Caco-2 (cell line): ENCODE measurements at places on chromosomes 1 and 21.
A peak's percentile ranks its signal among the peaks of the same experiment; 100 is the strongest.

DNA sequence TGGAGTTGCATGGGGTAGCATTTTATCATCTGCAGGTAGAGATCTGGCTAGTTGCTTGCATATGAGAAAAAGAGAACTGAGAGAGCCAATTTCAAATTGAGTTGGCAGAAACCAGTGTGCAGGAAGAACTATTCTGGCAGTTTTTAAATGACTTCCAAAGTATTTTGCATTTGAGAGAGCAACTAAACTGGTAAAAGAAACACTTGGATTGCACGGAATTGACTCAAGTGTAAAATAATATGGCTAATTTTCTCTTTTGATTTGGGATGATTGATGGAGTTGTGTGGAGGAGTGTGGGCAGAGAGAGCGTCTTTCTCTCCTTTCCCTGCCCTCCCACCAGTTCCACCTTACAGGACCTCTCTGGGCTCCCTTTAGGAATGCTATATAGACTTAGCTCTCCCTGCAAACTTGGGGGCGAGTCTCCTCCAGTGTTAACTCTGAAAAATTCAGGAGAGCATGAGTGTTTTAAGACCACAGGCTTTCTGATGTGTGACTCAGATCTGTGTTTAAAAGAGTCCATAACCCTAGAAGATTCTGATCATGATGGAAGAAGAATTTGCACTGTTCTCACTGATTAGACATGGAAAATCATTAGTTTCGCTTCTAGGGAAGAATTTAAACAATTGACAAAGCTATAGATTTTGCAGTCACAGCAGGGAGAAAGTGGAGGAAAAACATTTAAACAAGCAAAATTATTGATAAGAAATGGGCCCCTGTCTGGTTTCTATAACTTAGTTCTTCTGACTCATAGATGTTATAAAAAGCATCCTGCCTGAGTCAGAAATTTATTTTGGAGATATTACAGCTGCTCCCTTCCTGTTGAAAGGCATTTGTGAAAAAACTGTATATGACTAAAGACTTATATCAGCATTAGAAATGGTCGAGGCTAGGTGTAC, 24.9 kb upstream of the CTBS start:
- DNase-seq = no peak

DNA sequence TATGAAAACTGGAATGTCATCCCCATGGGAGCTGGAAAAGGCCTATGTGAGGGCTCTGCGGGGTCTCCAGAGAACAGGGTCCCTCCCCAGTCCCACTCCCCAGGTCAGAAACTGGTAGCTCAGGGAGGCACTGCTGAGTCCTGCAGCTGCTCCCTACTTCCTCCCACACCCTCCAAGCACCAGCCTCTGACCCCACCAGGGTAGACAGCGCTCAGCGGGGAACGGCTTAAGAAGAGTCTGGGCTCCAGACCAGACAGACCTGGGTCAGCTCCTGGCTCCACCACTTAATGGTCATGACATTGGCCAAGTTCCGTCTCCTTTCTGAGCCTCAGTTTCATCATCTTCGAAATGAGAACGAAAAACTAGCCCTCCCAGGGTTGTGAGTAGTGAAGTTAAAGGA, 7.2 kb downstream of the LRP8 start:
- DNase-seq = no peak

DNA sequence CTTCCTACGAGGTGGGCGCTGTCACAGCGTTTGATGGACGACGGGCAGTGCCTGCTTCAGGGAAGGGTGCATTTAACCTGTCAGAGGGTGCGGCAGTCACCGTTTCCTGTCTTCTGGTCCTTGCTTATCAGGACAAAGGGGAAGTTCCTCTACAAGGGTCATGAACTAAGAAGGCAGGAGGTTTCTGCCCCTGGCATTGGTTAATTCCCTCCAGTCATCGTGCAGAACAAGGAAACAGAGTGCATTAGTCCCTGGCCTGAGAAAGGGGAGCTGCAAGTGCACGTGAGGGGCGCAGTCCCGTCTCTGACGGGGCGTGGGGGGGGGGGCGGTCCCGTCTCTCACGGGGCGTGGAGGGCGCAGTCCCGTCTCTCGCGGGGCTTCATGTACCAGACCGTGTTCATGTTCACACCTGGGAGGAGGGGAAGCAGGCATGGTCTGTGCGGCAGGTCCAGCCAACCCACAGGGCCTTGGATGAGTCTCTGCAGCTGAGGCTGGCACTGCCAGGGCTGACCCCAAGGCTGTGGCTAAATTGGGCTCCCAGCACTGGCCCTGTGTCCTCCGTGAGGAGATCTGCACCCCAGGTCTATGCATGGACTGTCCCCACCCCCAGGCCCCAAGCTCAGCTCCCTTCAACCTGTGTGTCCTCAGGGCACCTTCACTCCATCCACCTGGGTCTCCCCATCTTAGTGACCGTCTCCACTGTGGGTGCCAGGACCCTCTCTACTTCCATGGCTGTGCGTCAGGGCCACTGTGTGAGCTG, 89.2 kb upstream of the COL6A1 start:
- DNase-seq = peak; percentile 19

DNA sequence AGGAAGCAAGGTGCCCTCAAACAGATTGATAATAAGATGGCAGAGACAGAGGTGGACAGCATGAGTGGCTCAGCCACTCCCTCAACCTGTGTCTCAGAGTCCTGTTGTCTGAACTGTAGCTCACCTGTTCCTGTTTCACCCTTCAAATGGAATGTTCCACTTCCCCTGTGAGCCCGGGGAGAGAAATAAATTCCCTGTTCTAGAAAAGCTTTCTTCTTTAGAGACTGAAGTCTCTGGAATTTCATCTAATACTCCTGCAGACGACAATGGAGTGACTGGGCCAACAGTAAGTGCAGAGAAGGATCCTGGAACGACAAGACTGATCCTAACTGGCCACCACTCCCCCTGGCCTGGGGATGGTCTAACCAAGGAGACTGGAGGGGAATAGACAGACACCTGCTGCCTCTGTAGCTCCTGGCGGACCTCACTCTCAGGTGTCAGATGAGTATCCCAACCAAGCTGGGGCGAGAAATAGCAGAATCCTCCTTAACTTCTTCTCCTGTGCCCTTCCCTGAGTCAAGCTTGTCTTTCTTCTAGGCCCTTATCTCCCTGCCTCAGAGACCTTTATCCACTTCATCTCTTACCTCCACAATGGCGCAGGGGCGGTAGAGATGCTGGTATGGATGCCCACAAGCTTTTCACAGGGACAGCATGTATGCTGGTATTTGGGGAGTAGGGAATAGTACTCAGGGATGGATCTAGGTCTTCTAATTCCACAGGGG, 45.4 kb downstream of the PLEKHA6 start:
- DNase-seq = peak; percentile 50
